ENCODE measurements at places on chromosomes 12 and 14. TPM values are rescaled to one million over a fixed set of nuclear protein-coding genes. Genes with fewer than 3 reads are reported as not detected.
A peak's percentile ranks its signal among the peaks of the same experiment; 100 is the strongest.

The POTEM gene
- not detected for total RNA-seq

DNA sequence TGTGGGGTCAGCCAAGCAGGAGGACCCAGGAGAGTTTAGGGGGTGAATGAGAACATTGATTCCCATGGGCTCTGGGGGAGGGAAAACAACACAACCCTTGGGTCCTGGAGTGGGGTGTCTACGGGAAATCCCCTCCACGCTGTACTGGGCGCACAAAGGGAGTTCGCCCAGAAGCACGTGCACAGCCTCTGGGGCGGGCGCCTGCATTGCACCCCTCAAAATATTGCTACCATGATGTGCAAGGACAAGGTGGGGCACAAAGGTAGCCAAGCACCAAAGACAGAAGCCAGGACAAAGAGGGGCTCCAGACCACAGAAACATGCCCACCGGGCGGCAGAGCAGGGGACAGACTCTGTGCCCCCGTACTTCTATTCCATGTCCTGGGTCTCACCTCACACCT lies 74.9 kb upstream of the EIF5 start:
- DNase-seq = no peak

DNA sequence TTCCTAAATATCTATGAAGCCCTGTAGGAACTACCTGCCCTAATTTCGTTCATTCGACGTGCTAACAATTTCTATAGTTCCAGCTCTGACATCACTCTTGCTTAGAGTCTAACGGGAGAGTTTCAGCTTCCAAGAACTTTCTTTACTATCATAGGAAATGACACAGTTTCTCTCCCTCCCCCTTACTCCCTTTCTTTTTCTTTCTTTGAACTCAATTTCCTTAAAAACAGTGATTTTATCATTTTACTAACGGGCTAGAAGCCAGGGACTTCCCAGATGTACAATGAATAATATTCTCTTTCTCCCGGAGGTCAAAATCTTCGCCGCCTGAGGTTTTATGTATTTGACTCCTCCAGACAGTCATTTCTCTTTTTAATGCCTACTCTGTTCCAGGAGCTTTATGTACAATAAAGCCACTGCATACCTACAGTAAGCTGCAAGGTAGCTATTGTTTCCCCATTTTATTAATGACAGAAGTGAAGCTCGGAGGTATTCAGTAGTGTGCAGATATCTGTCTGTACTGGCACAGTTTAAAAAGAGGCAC lies 15.7 kb downstream of the SMCO2 start:
- DNase-seq = no peak

The IFT81 gene
- total RNA-seq = 4.5 TPM

The CRIP1 gene
- 3.6 TPM for total RNA-seq

- no peak for DNase-seq
Observed at GRCh38 chr12:122961531-122962329, 4.5 kb downstream of the ABCB9 start.

The PZP gene
- 0.46 TPM for total RNA-seq

DNA sequence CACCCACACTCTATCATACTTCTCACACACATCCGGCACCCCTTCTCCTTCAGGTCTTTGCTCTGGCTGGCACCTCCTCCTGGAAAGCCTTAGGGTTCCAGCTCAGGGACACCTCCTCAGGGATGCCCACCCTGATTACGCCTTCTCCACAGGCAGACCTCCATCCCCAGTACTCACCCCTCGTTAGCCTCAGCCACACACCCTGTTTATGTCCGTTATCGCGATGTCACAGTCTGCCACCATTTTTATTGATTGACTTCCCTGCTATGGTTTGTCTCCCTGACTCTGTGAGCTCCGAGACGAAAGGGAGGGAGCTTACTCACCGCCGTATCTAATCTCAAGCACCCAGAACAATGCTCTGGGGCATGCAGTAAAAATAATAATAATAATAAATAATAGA lies 191.7 kb upstream of the LHX5 start:
- no peak for DNase-seq

DNA sequence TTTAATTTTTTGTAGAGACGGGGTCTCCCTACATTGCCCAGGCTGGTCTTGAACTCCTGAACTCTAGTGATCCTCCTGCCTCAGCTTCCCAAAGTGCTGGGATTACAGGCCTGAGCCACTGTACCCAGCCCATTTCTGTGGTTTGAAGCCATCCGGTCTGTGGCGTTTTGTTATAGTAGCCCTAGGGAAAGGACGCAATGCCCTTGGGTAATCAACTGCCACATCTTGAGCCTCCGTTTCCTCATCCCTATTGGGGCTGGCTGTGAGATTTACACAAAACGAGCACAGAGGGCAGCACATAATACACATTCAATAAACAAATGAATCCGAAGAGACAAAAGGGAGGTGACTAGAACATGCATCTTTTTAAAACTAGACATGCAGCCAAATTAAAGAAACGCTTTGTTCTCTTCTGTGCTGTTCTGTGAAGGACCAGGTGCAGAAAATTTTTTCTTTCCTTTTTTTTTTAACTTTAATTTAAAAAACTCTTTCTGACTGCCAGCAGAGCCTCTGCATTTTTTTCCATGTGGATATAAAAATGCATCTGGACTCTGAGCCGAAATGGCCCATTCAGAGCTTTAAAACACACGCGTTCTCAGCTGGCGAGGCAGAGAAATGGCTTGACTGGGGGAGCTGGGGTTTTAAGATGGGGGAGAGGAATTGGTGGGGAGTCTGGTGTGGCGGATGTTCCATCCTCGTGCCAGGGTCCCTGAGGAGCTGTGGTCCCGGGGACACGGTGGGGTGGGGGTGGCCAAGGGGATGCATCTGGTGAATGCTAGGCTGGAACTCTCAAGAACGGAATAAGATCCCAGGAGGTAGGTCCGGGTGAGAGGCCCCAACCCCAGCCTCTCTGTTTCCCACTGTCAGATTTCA lies 119.0 kb downstream of the RBM19 start:
- no peak for DNase-seq

DNA sequence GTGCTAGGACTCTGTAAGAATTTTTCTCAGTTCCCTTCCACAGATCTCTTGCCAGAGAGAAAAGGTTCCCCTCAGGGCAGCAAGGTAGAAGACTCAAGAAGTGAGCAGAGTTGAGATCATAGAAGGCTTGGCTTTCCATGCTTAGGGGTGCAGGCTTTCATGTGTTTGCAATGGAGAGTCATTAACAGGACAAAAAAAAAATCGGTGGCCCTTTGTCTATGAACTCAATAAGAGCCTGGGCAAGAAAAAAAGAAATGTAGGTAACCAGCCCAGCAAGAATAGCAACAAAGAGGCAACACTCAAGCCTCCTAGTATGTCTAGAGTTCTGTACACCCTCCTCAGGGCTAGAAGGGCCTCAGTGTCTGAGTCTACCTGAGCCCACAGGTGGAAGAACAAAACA lies 23.4 kb upstream of the LRP6 start:
- DNase-seq = no peak

DNA sequence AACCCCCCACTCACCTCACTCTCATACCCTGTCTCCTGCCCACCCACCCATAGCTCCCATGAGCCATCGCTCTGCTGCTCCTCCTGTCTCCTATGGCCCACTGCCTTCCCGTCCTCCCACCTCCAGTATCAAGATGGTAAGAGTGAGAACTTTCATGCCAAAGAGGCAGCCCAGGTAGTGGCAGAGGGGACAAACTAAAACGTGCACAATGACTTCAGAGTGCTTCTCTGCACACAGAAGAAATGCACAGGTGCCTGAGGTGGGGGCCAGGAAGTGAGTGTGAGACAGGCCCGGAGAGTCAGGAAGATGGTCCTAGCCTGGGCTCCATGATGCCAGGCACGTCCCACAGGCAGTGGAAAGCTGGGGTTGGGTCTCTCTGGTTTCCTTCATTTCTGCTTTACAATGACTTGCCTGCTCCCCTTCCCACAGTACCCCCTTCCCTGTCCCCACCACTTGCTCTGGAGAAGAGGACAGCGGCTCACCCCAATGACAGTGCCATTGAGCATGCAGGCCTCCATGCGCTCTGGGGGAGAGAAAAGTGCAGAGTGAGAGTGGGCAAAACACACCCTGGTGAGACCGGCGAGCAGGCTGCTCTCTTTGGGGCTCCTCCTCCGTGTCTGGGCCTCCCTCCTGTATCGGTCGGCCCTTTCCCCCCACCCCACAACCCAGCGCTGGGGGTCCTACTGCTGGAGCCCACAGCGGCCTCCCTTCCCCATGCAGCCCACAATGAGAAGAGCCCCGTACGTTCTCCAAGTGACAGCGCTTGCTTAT lies 22.8 kb upstream of the ANO2 start:
- DNase-seq = no peak

- no peak for DNase-seq
Observed at GRCh38 chr14:65434216-65434850, 21.8 kb downstream of the FUT8 start.

GRCh38 chr14:24849471-24849870 lies 200.5 kb downstream of the STXBP6 start:
- DNase-seq = no peak

DNA sequence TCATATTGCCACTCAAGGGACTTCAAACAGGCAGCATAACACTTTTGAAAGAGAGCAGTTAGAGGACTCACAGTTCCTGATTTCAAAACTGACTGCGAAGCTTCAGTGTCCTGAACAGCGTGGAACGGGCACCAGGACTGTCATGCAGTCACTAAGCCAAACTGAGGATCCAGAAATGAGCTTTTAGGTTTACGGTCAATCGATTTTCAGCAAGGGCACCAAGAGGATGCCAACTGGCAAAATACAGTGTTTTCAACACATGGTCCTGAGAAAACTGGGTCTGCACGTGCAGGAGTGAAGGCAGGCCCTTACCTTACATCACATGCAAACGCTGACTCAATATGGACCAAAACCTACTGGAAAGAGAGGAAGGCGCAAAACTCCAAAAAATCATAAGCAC lies 15.6 kb downstream of the BRF1 start:
- no peak for DNase-seq

The OTX2 gene
- not detected for total RNA-seq

GRCh38 chr12:88185988-88186387 lies 43.9 kb downstream of the TMTC3 start:
- DNase-seq = no peak

DNA sequence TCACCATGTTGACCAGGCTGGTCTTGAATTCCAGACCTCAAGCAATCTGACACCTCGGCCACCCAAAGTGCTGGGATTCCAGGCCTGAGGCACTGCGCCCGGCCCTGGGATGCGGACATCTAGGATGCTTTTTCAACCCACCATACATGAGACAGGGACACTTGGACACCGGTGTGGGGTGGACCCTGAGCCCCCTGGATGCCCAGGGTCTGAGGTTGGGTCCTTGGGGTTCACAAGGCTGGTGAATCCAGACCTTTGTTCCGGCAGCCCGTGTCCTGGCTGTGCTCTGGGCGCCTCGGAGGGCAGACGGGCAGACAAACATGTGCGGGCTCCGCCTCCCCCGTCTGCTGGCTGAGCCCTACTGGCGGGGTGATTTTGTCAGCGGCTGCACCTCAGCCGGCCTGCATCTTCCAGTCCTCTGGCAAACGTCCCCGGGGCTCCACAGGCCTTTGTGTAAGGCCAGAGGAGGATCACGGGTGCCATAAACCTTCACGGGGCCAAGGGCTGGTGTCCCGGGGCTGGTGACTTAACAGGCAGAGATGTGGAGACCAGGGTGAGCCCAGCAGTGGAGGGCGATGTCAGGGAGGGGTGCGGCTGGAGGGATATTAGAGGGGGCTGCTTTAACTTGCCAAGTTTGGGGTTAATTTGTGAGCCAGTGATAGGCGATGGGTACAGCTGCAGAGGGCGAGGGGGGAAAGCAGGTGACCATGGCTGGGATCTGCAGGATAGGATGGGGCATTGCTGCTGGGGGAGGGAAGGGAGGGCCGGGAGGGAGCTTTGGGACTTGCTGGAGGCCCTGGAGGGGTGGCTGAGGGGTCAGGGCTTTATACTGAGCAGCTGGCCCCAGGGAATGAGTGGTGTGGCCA lies 5.8 kb downstream of the ASPG start:
- DNase-seq = no peak

The FSCB gene
- total RNA-seq = not detected

- no peak for DNase-seq
Observed at GRCh38 chr12:87925021-87925420, 104.2 kb downstream of the C12orf50 start.

The PCED1B gene
- 0.36 TPM for total RNA-seq

- DNase-seq = peak; percentile 65
Observed at GRCh38 chr14:25048170-25049016, 1.6 kb downstream of the STXBP6 start.

GRCh38 chr12:48993787-48994186 lies 5.4 kb downstream of the DDN start:
- DNase-seq = no peak

DNA sequence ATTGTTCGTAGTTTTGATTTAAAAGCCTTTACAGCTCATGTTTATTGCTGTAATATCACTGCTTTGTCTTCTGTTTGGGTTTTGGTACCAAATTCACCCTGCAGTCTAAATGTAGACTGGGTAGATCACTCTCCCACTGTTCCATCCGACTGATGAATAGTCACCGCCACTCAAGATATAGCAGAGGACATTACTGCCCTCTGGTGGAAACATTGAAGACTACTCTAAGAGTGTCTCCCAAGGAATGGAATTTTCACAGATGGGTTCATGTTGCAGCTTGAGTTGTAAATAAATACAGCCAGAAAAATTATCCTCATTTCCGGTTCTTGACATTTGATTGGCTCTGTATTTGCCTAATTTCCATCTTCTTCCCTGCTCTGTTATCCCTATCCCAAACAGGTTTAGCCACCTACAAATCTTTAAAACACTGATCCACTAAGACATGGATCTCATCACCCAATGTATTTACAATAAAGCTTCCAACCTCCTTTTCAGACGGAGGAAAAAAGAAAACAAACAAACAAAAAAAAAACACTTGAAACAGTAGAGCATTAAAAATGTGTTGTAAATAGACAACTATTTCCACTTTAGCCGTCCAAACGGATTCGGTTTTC lies 198.3 kb upstream of the CPNE8 start:
- no peak for DNase-seq

GRCh38 chr14:73887694-73888459 lies 1.2 kb downstream of the ZNF410 start:
- DNase-seq = no peak

GRCh38 chr14:83164016-83164415 lies 1630.4 kb upstream of the SEL1L start:
- no peak for DNase-seq

DNA sequence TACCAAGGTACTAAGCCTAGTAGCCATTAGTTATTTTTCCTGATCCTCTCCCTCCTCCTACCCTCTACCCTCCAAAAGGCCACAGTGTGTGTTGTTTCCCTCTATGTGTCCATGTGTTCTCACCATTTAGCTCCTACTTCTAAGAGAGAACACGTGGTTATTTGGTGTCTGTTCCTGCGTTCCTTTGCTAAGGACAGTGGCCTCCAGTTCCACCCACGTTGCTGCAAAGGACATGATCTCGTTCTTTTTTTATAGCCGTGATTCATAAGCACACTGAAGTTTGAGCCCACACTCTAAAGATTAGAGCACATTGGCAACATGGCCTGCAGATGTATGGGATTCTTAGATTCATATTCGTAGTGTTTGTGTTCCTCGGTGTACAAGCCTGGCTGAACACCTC lies 8.1 kb upstream of the STX2 start:
- no peak for DNase-seq

The ZNF268 gene
- total RNA-seq = 8.9 TPM

GRCh38 chr14:50343434-50343833 lies 31.3 kb downstream of the DMAC2L start:
- no peak for DNase-seq

- DNase-seq = no peak
Observed at GRCh38 chr12:3277306-3277943, 200.2 kb downstream of the TSPAN9 start.
